ENCODE measurements at places on chromosomes 3 and 15. TPM values are rescaled to one million over a fixed set of nuclear protein-coding genes. Genes with fewer than 3 reads are reported as not detected.

GRCh38 chr3:188635258-188636042 lies 481.5 kb downstream of the LPP start:
- DNase-seq: no peak

Gene ECE2
- total RNA-seq: not detected

Gene KLF15
- 107 TPM for total RNA-seq

Gene EXD1
- not detected for total RNA-seq

Gene MEX3B
- 1.5 TPM for total RNA-seq

GRCh38 chr3:42525736-42526345 lies 23.4 kb downstream of the VIPR1 start:
- no peak for DNase-seq

Gene COL8A1
- 0.78 TPM for total RNA-seq

GRCh38 chr15:39230205-39230907 lies 350.5 kb upstream of the THBS1 start:
- DNase-seq: no peak

- DNase-seq: no peak
Observed at GRCh38 chr3:3110299-3110630, at the start of gene IL5RA. IL5RA (minus strand) TSS chr3:3110374; CDS start chr3:3104984, 5,390 bp downstream.

Gene GOLGA6L26
- not detected for total RNA-seq

DNA sequence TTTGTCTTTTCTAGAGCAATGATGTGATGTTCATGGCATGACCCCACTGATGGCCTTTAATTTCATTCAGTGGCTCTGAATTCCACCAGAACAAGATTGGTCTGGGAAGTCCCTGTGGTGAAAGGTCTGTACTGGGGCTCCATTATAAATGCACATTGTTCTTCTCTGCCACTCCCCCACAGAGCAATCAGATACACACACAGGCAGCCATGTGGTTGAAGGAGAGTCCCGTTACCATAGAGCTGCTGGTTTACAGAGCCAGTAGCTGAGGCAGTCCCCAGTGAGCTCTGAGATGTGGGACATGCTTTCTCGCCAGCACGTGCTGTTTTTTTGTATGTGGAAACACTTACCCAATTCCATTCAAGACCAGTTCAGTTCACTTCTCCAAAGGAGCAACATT lies 172.7 kb upstream of the TRIM42 start:
- no peak for DNase-seq

GRCh38 chr15:45703670-45704328 lies 69.0 kb downstream of the SQOR start:
- DNase-seq: no peak
